ENCODE measurements at places on chromosomes 16 and 17.

GRCh38 chr17:5122586-5123342 is 6.9 kb downstream of the USP6 start:
- peak; percentile 65 for DNase-seq

GRCh38 chr16:71564335-71564967 is 12.4 kb downstream of the TAT start:
- no peak for DNase-seq

DNA sequence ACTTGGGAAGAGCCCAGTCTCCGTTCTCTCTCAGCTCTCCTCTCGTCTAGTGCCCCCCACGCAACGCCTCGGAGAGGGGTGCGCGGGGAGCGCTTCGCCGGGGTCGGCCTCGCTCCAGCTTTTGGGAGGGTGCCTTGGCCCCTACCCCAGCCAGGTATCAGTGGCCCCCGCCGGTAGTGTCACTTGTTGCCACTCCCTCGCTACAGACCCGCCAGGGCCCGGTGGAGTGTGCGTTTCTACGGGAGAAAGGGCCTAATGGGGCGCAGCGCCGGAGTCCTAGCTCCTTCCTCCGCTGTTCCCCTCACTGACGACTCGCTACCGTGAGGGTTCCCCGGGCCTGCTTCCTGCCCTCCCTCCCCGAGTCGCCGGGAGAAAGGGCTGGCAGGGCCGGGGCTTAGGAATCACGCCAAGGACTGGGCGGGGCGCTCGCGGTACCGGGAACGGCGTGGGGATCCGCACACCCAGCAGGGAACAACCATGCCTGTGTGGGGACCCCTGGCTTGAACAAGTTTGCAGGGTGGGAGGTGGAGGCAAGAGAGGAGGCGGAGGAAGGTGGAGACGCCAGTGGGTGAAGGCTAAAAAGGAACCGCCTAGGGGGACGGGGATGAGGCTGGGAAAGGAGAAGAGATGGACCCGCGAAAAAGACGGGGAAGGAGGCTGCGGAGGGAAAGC is 997 bp upstream of the CDH11 start:
- peak; percentile 90 for DNase-seq

GRCh38 chr16:48517493-48517892 is 92.5 kb downstream of the N4BP1 start:
- DNase-seq: no peak

DNA sequence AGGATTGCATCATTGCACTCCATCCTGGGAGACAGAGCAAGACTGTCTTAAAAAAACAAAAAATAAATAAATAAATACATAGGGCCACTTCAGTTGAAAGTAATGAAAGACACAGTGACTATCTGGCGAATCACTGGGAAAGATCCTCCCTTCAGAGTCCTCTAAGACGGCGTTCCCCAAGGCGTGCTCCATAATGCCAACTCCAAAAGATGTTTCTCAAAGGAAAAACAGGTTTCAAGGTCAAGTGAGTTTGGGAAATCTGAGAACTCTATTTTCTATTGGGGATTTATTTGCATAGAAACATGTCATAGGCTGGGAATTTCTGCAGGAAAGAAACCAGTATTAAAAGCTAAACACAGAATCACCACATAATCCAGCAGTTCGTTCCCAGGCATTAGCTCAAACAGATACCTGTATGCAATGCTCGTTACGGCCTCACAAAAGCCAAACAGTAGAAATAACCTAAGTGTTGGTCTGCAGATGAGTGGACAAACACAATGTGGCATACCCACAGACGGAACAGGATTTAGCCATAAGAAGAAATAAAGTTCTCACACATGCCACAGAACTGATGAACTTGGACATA is 7.9 kb downstream of the KLHDC4 start:
- no peak for DNase-seq

DNA sequence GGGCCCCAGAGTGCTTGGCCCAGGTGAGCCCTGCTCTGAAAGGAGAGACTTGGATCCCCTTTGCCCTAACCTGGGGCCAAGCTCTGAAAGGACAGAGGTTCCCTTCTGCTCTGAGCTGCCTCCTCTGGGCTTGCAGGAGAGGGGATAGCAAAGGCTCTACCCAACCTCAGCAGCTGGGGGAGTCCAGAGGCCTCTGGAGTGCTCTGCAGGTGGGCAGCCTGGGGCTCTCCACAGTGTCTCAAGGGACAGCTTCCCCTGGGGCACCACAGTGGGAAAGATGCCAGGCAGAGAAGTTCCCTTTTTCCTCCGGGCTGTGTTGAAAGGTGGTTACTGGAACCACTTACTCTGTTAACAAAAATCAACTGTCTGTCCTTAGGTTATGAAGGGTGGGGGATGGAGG is 48.2 kb upstream of the MGAT5B start:
- DNase-seq: no peak

- DNase-seq: no peak
Observed at GRCh38 chr16:78506367-78507193, 407.1 kb downstream of the WWOX start.

DNA sequence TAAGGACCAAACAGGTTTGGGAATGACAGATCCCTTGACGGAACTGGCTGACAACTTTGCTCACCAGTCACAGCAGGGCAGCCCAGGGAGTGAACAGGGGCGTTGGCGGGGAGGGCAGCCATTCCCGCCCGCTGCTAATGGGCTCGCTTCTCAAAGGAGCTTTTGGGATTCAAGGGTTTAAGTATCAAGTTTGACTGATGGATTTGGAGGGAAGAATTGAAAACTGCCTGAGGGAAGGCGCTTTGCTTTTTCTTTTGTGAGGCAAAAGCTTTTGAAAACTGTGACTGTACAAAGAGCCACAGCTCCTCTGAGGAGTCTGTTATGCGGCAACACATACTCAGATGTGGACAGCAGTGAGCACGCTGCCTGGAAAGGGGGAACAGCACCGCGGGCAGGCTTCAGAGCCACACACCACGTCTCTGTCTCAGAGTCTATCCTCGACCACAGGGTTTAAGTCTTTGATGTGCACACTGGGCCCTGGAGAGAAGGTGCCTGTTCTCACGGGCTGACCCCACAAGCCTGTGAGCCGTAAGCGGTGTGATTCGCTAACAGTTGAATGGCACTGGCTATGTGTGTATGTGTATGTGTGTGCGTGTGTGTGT is 79.9 kb upstream of the HSBP1 start:
- DNase-seq: no peak

DNA sequence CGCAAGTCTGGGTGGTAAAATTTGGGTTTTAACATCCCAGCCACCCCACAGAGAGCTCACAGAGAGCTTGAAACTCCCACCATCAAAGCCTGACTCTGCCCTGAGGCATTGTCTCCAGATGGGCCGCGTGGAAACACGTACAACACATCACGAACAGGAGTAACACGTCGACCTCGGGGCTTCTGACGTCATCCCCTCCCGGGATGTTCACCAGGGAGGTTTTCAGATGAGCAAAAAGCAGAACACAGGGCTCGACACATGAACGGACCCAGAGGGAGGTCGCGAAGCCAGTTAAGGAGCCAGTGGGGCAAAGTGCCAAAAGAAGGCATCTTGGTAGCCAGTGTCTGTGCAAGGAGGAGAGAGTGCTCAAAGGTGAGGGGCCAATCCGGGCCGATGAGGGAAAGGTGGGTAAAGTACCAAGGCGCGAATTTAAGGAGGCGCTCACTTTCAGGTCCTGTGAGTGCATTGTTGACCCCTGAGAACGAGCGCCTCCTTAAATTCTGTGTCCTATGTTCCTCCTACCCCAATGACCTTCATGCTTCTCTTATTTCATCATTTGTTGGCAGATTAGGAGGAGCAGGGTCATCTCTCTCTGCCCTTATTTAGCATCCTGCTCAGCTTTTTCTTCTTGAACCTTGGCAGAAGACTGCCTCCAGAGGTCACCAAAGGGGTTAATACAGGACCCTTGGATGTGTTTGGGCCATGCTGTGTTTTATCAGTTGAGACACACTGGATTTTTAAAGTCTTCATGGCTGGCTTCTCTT is 5.6 kb downstream of the RCVRN start:
- no peak for DNase-seq

DNA sequence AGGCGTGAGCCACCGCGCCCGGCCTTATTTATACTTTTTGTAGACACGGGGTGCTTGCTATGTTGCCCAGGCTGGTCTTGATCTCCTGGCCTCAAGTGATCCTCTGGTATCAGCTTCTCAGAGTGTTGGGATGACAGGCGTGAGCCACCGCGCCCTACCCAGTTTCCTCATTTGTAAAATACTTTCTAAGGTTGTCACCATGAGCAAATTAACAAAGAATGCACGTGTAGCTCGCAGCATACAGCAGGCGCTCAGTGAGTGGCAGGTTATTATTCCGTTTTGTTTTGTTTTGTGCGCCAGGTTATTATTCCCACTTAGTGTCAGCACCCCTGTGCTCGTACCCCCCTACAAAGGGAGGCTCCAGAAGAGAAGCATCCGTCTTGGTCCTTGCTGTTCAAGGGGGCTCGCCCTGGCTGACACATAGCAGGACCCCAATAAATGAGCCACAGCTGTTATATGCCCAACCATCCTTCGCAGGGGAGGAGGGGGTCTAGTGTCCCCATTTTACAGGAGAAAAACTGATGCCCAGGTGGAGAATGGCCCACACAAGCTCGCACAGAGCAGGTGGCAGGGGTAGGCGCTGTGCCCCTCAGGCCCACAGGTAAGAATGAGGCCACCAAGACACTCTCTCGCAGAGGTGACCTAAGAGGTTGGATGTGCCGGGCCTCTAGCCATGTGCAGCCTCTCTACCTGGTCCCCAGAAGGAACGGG is 686 bp upstream of the MIEF2 start:
- peak; percentile 19 for DNase-seq

- DNase-seq: no peak
Observed at GRCh38 chr16:85296859-85297660, 184.8 kb upstream of the CIBAR2 start.

DNA sequence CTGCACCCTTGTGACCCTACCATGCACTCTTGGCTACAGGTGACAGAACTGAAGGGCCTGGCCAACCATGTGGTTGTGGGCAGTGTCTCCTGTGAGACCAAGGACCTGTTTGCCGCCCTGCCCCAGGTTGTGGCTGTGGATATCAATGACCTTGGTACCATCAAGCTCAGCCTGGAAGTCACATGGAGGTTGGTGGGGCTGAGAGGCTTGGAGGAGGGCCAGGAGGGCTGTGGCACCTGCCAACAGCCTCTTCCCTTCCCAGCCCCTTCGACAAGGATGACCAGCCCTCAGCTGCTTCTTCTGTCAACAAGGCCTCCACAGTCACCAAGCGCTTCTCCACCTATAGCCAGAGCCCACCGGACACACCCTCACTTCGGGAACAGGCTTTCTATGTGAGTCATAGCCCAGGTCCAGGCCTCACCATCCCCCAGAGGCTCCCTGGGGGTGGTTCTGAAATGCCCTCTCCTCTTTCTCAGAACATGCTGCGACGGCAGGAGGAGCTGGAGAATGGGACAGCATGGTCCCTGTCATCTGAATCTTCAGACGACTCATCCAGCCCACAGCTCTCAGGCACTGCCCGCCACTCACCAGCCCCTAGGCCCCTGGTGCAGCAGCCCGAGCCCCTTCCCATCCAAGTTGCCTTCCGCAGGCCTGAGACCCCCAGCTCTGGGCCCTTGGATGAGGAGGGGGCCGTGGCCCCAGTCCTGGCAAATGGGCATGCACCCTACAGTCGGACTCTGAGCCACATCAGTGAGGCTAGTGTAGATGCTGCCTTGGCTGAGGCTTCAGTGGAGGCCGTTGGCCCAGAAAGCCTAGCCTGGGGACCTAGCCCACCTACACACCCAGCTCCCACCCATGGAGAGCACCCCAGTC is 13.0 kb downstream of the RIPOR1 start:
- no peak for DNase-seq

DNA sequence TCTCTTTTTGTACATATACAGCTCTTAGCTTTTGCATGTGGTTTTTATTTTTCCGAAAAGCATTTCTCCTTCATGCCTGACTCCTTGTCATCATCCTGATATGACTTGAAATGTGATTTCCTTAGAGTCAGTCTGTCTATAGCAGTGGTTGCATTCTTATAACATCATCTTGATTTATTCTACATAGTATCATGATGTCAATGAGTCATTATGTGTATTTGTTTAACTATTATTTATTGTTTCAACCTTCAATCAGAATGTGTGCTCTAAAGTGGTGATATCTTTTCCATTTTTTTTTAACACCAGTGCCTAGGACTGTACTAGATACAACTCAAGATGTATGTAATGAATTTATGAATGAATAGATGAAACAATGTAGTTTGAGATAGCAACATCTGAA is 354.9 kb upstream of the CDH8 start:
- DNase-seq: no peak

DNA sequence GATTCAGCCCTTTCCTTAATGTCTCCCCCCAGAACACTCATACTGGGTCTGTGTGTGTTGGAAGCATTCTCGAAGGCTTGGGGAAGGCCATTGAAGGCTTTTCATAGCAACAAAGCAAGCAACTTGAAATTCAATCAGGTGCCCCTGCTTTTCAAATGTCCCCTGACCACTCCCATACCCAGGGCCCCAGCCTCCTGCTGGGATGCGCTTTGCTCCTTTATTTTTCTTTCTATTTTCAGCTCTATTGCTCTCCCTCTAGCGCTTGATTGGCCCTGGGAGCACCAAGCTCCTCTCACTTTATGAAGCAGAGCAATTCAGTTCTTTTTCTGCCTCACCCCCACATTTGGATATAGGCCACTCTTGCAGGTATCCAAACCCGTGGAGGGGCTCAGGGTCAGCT is 92.0 kb downstream of the WSCD1 start:
- DNase-seq: no peak

Measured in right hindlimb (tissue), 1 donor.